ENCODE measurements at places on chromosomes 5 and 9. TPM values are rescaled to one million over a fixed set of nuclear protein-coding genes. Genes with fewer than 3 reads are reported as not detected.
A peak's percentile ranks its signal among the peaks of the same experiment; 100 is the strongest.

DNA sequence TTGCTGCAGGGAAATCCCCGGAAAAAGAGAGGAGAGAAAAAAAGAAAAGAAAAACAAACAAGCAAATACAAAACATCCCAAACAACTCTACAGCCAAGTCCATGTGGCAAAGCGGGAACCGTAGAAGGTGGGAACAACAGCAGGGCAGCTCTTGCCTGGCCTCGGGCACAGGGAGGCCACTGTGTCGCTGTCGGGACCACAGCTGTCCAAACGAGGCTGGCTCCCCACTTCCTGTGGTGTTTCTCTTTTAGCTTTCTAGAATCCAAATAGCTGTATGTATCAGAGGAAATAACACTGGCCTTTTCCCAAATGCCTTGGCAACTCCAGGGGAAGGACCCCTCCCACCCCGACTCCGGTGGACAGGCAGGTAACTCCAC, 41.6 kb upstream of the EQTN start:
- DNase-seq = no peak

GRCh38 chr9:137217276-137218211, 4.5 kb downstream of the RNF208 start:
- DNase-seq = peak; percentile 67

DNA sequence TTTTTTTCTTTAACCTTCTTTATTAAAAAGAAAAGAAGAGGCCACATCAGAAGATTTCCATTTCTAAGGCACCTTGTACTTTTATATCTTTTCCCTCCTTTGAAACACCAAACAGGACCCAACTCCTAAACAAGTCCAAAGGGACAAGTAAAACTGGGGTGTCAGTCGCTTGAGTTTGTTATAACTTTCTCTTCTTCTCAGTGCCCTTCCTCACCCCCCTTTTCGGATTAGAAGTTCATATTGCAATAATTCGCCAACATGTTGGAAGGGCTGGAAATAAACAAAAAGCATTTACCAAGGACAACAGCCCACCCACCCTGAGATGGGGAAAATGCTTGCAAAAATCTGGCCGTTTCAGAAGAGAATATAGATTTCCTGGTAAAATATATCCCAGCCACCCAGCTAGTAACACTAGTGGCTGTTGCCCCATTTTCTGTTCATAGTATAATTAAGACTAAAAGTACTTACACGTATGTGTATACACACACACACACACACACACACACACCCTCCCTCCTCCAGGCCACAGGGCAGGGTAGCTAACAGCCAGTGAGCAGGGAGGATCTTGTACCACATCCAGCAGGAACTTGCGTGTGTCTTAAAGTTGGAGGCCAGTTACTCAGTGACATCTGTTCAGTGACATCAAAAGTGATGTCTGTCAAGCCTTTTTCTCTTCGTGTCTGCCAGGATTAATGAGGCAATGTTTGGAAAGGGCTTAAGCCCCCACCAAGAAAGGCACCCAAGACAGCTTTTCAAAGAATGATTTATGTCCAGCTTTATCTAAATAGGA, 149.1 kb upstream of the KLF4 start:
- peak; percentile 78 for DNase-seq

The CCL21 gene
- polyA plus RNA-seq = not detected

The RNF183 gene
- polyA plus RNA-seq = not detected

DNA sequence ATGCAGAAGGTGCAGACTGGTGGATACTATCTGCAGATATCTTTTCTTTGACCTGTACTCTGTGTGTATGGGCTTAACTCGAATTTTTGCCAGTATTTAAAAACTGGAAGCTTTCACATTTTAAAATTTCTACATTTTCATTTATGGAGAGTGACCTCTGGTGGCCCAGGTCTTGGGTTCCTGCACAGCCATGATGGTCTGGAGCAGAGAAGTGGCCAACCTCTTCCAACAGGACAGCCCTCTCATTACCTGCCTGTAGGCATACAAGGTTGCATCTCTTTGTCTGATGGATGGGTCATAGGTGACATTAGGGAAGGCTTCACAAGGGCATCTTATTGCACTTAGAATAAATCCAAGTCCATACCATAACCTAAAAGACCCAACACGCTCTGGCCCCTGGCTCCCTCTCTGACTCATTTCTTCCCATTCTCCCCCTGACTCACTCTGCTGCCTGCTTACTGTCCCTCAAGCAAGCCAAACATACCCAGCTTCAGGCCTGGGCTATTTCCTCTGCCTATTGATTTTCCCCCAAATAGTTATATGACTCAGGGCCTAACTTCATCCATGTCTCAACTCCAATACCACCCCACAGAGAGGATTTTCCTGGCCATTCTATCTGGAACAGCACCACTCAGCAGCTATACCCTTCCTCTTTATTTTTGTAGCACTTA, 113.3 kb upstream of the SLC1A3 start:
- peak; percentile 46 for DNase-seq

The CHSY3 gene
- 0.20 TPM for polyA plus RNA-seq

DNA sequence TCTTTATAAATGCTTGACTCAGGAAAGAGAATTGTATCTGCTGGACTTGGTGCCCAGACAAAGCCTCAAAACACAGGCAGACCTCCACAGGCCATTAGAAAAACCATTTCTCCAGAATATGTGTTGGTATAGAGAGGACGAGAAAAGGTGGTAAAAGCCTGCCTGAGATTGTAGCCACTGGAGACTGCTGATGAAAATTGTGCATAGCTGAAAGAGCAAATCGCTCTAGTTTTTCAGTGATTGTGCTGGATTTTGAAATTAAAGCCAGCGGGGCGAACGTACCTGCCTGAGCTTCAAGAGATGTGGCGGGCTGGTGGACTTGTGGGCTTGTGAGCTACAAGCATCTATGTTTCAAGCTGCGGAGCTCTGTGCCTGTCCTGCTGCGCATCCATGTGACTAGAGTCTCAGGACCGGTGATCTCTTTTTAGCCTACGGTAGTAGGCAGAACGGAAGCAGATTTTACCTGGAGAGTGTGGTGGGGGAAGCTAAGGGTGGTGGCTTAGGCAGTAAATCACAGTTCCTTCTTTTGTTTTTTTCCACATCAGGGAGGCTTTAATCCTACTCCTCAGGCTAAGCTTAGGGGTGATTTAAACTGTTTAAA, 193.6 kb downstream of the SREK1 start:
- DNase-seq = no peak

DNA sequence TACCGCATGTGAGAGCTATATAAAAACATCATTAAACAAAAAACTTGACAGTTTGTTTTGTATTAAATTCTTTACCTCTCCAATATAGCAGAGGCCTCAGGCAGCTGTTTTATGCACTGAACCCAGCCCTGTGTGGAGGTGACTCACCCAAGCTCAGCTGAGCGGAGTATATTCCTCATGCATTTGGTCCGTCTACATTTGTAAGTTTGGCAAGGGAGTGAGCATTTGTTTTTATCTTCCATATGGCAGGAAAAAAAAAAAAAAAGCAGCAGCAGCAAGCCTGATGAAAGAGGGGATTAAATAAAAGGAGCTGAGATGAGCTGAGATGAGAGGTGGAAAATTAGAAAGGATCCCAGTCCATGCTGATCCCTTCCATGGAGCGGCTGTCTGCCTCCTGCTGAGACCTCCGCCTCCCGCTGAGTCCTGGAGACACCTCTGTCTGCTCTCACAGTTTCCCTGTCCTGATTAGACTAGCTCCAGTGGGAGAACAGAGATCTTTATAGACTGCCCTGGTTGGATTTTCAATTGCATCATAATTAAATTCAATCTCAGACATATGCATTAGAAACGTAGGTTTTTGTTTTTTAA, 112.0 kb upstream of the CTNND2 start:
- no peak for DNase-seq

The BOD1 gene
- 64.3 TPM for polyA plus RNA-seq

The NME5 gene
- polyA plus RNA-seq = not detected

DNA sequence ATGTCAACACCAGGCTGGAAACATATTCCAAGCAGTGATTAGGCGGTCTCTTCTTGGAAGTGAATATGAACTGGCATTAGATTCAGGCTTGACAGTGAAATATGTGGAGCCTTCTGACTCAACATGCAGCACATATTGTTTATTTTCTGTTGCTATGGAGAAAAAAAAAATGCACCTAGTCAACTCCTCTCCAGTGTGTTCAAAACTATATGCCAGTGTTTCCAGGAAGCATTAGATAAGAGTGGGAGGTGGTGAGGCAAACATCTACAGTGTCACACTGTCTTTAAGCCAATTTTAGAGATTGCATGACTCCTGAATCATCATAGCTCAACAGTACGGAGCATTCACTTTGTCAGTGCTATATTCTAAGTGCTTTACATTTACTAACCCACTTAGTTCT, 117.9 kb downstream of the HCN1 start:
- no peak for DNase-seq

The OR1Q1 gene
- not detected for polyA plus RNA-seq

The IFNA13 gene
- not detected for polyA plus RNA-seq

The QRFP gene
- polyA plus RNA-seq = 0.18 TPM

The TMEM171 gene
- 11.0 TPM for polyA plus RNA-seq

The ABCA1 gene
- polyA plus RNA-seq = 6.8 TPM

- DNase-seq = no peak
These were observed 268.4 kb upstream of the PANK3 start for GRCh38 chr5:168847511-168848073.

The ASPN gene
- 5.3 TPM for polyA plus RNA-seq

DNA sequence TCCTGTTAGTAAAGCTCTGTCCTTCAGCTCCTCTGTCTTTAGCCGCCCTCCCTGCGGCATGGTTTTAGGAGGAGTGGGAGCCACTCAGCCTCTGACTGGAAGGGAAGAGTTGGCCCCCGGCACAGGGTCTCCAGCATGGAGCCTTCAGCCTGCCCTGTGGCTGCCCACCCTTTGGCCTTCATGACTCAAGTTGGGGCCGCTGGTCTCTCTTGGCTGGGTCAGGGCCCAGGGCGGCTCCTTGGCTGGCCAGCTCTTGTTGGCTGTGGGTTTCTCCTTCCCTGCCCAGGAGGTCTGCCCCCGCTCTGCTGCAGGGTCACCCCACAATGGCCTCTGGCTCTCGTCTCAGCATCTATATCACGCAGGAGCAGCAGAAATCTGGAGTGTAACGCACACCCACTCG, 25.7 kb downstream of the FGF1 start:
- no peak for DNase-seq

The TNFSF15 gene
- not detected for polyA plus RNA-seq

DNA sequence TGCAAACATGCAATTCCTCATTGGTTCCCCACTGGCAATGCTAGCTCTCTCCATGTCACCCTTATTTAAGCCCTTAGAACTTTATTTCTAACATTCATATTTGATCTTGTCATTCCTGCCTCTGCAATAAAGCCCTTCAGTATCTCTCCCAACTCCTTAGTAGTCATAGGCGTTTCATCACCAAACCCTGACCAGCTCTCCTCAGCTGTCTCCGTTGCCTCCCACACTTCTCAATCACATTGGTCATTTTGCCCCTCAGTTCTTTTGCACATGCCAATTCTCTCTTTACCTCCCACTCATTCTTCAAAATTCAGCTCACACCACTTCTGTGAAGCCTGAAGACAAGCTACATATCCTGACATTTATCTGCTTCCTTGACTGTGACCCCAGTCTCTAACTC, 2.8 kb upstream of the RUSC2 start:
- DNase-seq = peak; percentile 69

- no peak for DNase-seq
These were observed 36.7 kb downstream of the LPAR1 start for GRCh38 chr9:111001526-111001925.

The SPAG8 gene
- polyA plus RNA-seq = 1.3 TPM

DNA sequence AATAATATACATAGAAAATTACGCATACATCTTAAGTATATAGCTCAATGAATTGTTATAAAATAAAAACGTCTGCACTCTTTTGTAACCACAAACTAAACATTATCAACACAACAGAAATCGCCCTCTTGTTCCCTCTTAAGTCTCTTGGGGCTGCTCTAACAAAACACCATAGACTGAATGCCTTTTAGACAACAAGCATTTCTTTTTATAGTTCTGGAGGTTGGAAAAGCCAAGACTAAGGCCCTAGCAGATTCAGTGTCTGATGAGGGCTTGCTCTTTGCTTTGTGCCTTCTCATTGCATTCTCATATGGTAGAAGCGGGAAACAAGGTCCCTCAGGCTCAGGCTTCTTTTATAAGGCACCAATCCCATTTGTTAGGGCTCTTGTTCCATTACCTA, 4.9 kb upstream of the IFNB1 start:
- no peak for DNase-seq

- peak; percentile 91 for DNase-seq
These were observed 145.1 kb upstream of the ADAMTS16 start for GRCh38 chr5:4995014-4995413.

GRCh38 chr5:75666801-75667200, 50.4 kb downstream of the POC5 start:
- no peak for DNase-seq

GRCh38 chr9:38337706-38338264, 54.7 kb upstream of the ALDH1B1 start:
- no peak for DNase-seq

GRCh38 chr5:127298656-127299055, 8.1 kb downstream of the MEGF10 start:
- no peak for DNase-seq

GRCh38 chr5:14039576-14039975, 95.1 kb upstream of the DNAH5 start:
- DNase-seq = peak; percentile 84

The PPP3R2 gene
- not detected for polyA plus RNA-seq

DNA sequence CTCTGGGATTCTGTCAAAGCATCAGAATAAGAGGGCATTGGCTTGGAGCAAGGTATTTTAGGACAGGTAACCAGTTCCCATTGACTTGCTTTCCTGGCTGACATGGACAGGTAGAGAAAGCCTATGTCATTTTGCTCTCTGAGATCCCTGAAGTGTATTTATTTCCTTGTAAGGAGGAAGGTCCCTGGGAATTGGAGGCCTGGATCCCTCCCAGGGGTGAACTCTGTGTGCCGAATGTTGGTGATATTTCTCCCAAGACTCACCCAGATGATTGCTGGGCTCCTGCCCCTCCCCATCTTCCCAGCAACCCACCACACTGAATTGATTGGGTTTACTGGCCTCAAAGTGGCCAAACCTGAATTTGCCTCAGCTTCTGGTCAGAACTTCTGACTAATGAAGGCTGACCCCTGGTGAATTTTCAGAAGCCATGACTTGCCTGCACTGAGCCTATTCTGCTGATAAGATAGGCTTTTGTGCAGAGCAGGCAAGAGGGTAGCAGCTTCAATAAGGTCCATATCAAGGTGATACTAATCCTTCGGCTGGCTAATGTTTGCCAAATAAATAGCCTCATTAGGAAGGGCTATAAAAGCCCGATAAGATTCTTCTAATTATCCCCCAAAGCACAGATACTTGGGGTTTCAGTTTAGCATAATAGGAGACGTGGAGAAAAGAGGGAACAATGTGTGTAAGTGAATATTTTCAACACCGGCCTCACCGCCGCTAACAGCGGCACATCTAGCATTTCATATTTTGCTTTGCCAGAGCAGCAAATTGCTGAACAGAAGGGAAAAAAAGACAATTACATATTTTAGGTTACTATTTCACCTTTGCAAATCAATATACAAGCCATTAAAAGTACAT, 152.9 kb upstream of the PITX1 start:
- no peak for DNase-seq

Measured in GM23248 (cell line).